ENCODE measurements at places on chromosomes 3 and 15.

- peak; percentile 47 for DNase-seq
Measured at GRCh38 chr3:189824629-189825312, 193.6 kb downstream of the TP63 start.

DNA sequence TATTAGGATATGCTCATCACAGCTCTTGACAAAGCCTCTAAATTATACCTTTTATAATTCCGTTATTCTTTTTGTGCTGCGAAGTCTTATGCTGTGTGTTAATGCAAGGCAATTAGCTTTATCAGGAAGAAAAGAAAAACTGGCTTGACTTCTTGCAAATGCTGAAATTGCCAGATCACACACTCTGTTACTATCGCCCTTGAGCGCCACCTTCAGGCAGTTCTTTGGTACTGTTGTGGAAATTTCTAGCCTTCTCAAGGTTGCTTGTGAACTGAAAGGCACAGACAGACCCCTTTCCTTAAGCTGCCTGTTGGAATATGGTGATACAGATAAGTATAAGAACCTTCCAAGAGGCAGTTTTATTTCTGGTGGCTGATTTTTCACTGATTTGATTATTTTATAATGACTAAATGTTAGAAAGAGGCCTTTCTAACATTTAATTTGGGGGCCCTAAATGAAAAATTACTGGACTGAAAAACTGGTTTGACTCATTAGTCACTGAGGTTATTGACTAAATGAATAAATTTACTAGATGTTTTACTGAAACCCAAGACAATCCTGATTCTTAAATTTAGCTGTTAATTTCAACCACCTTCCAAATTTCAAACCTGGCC is 126.2 kb upstream of the RASGRP1 start:
- peak; percentile 87 for DNase-seq

- peak; percentile 45 for DNase-seq
Measured at GRCh38 chr15:80173022-80173759, 20.4 kb downstream of the FAH start.

DNA sequence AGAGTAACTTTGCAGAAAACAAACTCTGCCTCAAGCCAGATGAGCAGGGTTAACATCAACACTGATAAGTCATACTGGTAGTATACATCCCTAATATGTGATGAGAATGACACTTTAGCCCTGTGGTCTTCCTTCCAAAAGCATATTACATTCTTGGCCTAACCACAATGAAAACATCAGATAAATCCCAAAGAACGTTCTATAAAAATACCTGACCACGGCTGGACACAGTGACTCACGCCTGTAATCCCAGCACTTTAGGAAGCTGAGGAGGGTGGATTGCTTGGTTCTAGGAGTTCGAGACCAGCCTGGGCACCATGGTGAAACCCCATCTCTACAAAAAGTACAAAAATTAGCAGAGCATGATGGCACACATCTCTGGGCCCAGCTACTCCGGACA is 4.7 kb downstream of the TMCC1 start:
- DNase-seq, result no peak

- no peak for DNase-seq
Measured at GRCh38 chr3:53718462-53718861, 127.8 kb downstream of the CHDH start.

DNA sequence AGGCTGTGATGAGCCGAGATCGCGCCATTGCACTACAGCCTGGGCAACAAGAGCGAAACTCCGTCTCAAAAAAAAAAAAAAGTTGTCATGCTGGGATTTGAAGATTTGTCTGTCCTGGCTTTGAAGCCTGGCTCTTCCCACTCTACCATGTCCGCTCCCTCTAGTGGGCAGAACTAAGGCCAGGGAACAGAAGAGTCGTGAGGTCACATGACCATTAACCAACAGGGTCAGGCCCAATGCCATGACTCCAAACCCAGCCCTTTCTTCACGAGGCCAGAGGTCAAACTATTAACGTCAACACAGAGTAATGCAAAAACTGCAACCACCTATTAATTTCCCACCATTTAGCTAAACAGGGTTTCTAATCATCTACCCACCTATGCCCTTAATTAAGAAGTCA is 212.1 kb downstream of the ADAMTS17 start:
- DNase-seq, result no peak
